ENCODE measurements at places on chromosomes 13 and 19.

- no peak for DNase-seq
Measured at GRCh38 chr13:71517004-71517403, 350.0 kb downstream of the DACH1 start.

GRCh38 chr19:49243129-49243528, 81.9 kb downstream of the SLC6A16 start:
- DNase-seq, result no peak

DNA sequence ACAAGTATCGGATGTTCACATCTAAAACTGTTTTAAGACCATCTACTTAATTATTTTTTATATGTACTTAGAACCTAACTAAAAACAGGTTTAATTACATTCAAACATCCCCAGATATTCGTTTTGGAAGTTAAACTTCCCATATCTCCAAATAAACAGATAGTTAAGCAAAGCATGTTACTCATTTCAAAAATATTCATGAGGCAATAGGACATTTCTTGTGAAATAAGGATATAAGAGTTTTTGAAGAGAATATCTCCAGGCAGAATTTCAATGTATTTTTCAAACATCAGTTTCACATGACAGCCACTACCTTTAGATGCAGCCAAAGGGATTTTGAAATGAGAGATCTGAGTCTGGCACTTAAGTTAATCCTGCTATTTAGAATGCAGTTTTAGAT, 697.5 kb downstream of the SLITRK1 start:
- no peak for DNase-seq

- peak; percentile 37 for DNase-seq
Measured at GRCh38 chr13:32530841-32531253, 7.7 kb downstream of the N4BP2L2 start.

- DNase-seq, result no peak
Measured at GRCh38 chr13:106691341-106691740, 123.4 kb upstream of the ARGLU1 start.

- DNase-seq, result no peak
Measured at GRCh38 chr13:36438594-36439483, 6.5 kb downstream of the CCNA1 start.

- no peak for DNase-seq
Measured at GRCh38 chr19:8504919-8505318, 2.5 kb upstream of the PRAM1 start.

DNA sequence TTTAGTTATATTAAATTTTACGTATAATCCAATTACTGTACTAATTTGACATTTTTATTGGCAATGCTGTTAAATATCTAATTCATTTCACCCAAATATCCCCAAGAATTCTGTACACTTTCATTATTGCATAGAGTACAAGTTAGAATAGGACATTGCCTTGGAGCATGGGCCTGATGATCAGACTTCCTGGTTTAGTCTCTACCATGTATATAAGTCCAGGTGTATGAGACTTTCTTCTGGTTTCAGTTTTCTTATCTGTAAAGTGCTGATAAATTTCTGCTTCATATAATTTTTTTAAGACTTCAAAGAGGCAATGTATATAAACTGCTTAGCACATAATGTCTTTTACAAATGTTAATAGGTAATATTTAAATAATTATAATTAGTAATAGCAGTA, 179.4 kb downstream of the KLF12 start:
- no peak for DNase-seq

DNA sequence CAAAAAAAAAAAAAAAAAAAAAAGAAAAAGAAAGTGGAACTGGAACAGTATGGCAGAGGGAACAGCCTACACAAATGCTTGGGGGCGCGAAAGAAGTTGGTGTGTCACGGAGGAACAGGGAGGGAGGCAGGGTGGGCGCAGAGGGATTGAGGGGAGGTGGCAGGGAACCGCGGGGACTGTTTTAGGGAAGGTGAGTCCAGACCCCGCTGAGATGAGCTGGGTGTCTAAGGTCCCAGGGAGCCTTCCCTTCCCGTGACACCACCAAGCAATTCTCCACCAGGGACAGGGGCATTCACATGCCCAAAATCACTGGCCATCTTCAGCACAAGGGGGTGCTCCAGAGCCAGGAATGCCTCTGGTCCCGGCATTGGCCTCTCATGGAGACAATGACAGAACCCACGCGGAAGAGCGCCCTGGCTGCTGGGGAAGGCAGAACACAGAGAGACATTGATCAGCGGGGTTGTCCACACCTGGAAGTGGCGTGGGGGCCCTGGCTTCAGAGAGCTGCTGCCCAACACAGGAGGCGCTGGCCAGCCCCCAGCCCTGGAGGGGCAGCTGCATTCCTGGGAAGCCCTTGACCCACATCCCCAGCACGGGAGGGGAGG, 6.9 kb downstream of the PEAK3 start:
- peak; percentile 74 for DNase-seq

- DNase-seq, result no peak
Measured at GRCh38 chr19:33298146-33298911, 4.0 kb downstream of the CEBPA start.

GRCh38 chr13:105984236-105984635, 551.2 kb downstream of the EFNB2 start:
- no peak for DNase-seq

GRCh38 chr13:96768524-96768923, 225.8 kb downstream of the OXGR1 start:
- DNase-seq, result no peak

GRCh38 chr19:56111601-56112312, 9.3 kb downstream of the ZNF787 start:
- DNase-seq, result no peak

- DNase-seq, result no peak
Measured at GRCh38 chr13:43981091-43981490, 101.4 kb downstream of the LACC1 start.

GRCh38 chr19:7808108-7808507, 21.9 kb upstream of the EVI5L start:
- DNase-seq, result no peak

DNA sequence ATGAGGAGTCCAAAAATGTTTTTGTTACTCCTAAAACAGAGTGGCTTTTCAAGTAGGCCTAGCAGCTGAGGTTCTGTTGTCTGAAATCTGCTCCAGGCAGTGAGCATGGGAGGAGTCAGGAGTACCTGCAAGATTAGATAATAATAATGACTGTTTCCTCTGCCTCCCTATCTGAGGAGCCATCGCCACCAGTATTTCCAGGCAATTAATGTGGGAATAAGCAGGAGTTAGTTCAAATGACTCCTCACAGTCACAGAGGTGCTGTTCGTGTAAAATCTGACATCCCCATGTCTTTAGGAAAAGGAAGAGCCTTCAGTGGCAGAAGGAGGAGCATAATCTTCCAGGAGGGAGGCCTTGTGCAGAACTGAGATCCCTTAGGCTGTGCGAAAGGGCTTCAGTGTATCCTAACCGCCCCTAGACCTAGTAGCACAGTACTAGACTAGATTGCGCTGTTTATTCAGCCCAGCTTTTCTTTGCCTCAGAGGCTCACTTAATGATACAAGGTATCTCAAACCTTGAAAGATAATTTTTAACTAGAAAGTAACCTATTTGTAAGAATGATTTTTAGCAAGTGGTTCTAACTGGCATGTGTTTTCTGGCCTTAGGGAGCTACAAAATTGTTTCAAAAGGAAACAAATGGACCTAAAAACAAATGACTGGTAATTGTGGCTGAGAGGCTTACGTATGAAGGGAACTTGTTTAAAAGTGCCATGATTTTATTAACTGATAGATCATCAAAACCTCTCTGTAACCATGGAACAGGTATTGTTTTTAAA, 49.0 kb downstream of the FREM2 start:
- no peak for DNase-seq

- DNase-seq, result no peak
Measured at GRCh38 chr19:20660473-20661140, 764 bp downstream of the ZNF626 start.

GRCh38 chr19:416416-416815, 7.5 kb upstream of the C2CD4C start:
- DNase-seq, result no peak

- DNase-seq, result peak; percentile 6
Measured at GRCh38 chr19:4229179-4229931, at the start of gene EBI3. Gene EBI3 (plus strand): TSS chr19:4229523. CDS start chr19:4229551, 28 bp downstream.

DNA sequence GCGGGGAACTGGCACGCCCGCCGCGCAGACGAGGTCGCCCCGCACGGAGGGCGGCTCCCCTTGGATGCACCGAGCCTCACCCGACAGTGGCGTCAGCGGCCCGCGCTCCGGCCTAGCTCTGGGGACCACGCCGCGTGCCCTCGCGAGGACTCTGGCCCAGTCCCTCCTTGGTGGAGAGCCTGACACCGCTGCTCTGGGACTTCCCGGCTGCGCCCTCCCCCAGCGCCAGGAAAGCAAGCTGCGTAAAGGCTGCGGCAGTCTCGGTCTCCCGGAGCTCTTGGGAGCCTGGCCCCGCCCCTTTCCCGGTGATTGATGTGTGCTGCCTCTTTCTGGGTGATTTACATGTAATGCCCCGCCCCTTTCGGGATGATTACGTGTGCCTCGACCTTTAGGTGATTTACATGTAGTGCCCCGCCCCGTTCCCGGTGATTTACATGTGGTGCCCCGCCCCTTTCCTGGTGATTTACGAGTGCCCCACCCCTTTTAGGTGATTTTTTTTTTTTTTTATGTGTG, at the start of gene LENG9:
Gene LENG9, minus strand, starts transcription at position 248 of the 513 bp plus-strand sequence. CDS start 252 bp downstream, outside the sequence.
- DNase-seq, result peak; percentile 87

GRCh38 chr13:86945584-86945983, 725.6 kb upstream of the SLITRK5 start:
- no peak for DNase-seq

DNA sequence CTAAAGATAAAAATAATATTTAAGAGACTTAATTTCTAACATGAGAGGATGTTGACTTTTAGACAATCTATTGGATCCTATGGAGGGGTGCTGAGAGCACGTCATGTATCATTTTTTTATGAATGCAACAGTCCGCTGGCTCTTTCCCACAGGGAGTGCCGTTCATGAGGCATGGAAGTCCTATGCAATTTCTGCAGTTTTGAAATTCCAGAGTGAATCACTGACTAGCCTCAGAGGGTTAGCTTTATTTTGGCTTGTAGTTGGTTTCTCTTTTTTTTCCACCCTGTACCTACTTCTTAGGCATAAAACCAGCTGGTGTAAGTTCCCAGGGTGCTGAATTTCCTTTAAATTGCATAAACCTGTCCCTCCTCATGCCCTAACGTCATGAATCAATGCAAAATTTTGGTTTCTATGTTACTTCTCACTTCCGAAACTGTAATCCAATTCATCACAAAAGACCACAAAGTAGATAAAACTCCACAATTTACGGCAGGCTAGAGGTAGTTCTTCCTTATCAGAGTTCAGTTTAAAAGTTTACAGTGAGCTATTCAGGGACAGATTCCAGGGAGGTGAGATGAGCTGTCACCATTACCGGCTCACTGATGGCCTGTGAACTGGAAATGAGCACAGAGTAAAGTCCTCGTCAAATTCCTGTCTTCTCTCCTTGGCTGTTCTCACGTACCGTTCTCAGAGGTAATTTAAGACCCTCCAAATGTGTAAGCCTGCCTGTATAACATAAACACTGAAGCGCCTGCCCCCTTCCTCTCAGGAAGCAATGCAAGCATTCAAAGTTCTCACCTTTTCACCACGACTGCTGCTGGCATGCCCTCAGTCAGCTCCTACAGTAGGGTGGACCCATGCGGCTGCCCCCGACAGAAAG, 216.6 kb upstream of the SLC10A2 start:
- no peak for DNase-seq

- no peak for DNase-seq
Measured at GRCh38 chr13:95360464-95361097, 59.3 kb upstream of the ABCC4 start.

DNA sequence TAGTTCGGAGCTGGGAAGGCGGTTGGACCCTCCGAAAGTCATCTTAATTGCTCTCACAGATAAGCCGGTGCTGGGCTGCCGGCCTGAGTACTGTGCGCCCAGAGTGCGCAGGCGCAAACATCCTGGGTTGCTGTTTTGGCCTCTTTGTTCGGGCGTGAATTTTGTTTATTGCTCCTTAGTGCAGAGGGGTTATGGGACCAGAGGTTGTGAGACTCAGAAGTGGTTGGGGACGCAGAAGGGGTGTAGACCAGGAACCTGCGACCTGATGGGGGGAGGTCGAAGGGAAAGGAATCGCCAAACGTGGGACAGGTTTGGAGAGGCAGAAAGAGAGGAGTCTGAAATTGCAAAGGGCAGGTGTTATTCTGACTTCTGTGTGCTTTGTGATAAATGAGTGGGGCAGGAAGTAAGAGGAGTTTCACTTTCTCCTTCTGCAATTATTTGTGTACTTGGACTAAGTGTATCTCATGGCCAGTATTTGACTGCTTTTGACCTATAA, 607 bp upstream of the ZNF566 start:
- DNase-seq, result no peak

DNA sequence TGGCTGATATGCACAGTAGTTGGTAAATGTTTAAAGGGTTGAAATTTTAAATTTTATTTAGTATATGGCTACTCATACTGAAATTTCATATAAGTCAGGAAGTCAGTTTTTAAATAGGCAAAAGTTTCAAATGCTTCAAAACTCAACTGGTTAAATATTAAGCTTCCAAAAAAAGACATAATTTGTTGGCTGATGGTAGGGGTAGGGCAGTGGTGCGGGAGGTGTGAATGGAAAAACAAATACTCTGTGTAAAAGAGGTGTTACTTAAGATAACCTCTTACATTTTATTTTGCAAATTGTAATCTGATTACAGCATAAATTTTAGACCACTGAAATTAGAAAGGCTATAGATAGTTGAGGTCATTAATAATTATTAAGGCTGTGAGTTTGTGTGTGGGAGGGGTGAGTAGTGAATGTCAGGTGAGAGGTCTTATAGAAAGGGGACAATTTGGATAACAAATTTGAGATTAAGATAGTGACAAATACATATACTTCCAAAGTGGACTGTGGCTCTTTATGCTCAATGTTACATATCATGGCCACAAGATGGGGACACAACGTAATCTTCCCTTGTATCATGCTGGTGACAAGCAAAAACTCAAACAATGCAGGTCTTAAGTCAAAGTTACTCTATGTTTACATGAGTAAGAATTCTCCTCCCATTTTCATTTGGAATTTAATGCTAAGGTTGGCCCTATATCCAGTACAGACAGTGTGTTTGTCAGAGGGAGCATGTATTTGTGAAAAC, 36.6 kb upstream of the OXGR1 start:
- no peak for DNase-seq

GRCh38 chr13:50340146-50340545, 324.9 kb downstream of the KCNRG start:
- DNase-seq, result no peak

DNA sequence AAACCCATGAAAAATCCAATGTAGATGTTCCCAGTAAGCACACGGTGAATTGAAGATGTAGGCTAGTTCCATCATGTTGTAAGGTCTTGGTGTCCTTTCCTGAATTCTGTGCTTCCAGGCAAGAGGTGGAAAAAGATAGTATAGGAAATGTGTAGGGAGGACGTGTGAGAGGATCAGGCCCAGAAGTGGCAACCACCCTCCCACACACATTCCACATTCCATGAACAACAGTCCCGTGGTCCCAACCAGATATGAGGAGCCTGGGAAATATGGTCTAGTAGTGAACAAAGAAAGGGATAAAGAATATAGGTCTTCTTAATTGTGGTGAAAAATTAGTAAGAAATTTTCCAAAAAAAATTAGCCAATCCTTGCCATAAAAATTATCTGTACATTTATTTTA, 1254.2 kb upstream of the SLC10A2 start:
- DNase-seq, result no peak

Data from midbrain (tissue), 1 donor.